ENCODE measurements at places on chromosomes 3 and 15.

GRCh38 chr3:193744822-193745684 is 152.0 kb downstream of the OPA1 start:
- DNase-seq: no peak

GRCh38 chr15:43508991-43509659 is 8.3 kb upstream of the MAP1A start:
- DNase-seq: no peak

DNA sequence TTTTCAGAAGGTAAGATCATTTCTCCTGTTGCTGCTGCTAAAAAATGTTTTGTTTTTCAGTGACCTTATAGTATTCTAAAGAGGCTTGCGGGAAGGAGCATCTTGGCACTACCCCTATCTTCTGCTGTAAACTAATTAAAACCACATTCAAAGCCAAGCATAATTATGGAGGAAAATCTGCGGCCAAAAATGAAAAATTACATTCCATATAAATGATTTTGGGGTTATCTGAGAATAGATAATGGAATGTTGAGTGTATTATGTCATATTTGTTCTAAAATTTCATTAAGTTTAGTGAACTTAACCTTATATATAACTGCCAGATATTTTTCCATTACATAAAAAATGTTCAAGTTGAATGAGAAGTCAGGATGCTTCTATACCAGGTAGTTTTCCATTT is 170.4 kb upstream of the TMC3 start:
- DNase-seq: no peak

DNA sequence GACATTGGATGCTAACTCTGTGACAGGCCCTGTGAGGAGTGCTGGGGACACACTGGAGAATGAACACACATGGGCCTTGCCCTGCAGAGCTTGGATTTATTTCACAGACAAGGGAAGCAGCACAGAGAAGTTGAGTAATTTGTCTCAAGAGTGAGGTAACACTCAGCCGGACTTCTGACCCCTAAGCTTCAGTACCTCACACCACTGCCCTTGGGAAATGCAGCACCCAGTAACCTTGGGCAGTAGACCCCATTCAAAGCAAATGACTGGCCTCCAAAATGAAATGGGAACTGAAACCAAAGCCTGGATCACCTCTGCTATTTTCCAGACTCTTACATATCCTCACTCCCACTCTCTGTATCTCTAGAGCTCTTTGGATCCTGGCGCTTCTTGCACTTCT is 37.3 kb downstream of the RFT1 start:
- DNase-seq: no peak

DNA sequence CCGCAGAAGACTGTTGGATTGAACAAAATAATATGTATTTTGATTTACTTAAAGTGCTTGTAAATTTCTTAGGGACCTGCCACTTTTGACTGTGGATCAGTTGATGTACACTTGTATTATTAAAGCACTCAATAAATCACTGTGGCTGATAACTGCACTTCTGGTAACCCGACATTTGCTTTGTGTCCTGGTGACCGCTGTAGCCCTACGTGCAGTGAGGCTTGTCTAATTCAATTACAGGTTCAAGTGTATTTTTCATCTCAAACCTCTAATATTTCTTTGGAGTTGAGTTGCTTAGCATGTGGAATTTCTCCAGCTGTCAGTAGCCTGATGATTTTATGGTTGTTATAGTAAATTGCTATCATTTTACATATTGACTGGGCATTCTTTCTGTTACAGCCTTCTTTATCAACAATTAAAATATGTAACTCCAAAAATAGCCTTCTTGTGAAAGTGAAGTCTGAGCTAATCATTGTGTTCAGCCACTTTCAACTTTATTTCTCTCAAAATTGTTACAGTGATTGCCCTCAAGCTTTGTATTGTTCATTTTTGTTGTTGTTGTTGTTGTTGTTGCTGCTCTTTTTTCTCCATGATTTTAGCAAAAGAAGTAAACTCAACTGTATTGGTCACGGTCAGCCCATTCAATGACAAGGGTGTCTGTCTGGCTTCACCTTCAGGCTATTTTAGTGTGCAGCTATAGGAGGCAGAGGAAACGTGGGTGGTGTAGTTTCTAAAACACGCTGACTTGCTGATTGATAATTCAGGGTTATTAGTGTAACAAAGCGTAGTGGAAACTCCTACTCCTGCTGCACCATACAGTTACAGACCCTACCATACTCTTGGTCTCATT is 215.1 kb upstream of the UBE2E1 start:
- DNase-seq: no peak

Measured in HCT116 (cell line).